ENCODE measurements at places on chromosomes 12 and 14. TPM values are rescaled to one million over a fixed set of nuclear protein-coding genes. Genes with fewer than 3 reads are reported as not detected.

The GALNT16 gene
- total RNA-seq: 25.8 TPM

DNA sequence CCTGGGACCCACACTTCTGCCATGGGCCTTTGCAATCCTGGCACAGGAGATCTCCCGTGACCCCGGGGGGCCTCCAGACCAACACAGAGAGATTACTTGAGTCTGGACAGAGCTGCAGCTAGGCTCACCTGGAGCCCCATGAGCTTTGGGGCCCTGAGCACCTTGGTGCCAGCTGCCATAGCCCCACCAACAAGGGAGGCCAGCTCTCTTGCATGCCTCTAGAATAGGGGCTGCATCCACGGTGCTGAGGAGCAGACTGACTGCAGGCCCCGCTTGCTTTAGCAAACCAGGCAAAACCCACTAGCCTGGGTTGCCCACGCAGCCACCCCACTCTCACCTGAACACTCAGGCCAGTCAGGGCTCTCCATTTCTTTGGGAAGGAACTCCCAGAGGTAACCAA is 3.7 kb upstream of the OR4N2 start:
- no peak for DNase-seq

DNA sequence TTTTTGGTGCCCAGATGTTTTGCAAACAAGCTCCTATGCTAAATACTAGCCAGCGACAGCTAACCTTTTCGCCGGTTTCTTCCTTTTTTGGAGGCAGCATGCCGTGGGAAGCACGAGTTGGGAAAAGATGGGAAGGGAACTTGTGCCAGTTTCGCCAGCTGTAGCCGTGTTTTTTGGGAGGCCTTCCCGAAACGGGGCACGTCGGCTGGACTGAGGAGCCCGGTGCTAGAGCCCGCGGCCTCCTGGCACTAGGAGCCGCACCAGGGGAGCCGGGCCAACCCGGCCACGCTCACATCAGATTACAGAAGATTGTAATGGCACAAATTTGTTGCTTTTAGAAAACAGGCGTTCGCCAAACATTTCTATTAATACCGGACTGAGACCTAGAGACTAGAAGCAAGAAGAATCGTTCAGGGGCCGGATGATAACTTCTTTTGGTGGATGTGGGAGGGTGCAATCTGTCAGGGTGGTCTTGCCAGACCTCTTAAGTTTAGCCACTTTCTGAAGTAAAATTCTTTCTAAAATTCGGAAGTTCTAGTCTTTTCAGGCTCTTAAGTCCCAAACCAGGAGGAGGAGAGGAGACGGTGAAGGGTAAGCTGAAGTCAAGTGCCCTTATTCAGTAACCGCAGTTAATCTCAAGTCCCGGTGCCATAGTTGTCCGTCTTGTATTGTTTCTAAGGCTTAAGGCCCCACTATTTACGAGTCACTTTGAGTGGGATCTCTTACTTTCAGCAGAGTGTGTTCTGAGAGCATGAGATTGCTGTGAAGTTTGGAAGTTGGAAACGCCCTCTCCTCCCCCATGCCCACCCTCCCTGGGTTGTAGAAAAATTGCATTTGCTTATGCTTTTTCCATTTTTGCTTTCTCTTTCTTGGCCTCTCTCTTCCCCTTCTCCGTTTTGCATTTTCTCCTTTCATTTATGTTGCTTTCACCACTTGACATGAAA is 1.3 kb downstream of the RASSF3 start:
- DNase-seq: no peak

GRCh38 chr12:121465921-121466793 is 66.2 kb downstream of the RNF34 start:
- no peak for DNase-seq

- DNase-seq: no peak
Measured at GRCh38 chr14:36091096-36091495, 85.4 kb downstream of the PTCSC3 start.

DNA sequence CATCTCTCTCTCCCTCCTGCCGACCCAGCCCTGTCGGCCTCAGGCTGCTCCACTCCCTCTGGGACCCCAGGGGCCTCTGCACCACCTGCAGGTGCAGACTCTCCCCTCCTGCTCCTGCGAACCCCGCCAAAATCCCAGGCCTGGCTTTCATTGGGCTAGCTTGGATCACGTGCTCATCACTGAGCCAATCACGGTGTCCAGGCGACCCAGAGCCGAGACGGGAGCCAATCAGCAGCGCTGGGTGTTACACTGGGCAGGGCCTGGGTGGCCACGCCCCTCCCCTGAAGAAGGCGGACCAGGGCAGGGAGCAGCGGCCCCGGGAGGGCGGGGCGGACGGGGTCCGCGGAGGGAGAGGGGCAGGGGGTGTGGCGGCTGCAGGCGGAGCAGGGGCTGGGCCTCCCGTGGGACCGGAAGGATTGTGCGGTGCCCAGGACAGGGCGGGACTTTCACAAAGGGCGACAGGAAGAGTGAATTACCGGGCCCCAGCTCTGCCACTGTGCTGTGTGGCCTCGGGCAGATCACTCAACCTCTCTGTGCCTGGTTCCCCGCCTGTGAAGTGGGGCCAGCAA is 66.6 kb upstream of the FBRSL1 start:
- DNase-seq: no peak

GRCh38 chr14:32313844-32314376 is 15.2 kb upstream of the AKAP6 start:
- DNase-seq: no peak

DNA sequence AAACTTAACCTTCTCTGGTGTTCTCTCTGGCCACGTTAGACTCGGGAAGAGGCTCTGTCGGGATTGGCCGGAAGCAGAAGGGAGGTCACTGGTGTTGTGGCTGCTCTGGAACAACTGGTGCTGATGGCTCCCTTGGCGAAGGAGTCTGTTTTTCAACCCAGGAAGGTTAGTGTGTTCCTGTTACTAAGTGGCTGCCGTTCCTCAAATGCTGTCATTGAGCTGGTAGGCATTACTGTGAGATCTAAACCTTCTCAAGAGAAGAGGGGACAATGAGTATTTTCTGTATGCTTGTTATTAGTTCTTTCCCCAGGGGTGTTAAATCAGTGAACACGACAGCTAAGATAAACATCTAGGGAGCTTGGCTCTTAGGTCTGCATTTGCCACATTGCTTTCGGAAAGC is 18.3 kb downstream of the POP5 start:
- DNase-seq: no peak

DNA sequence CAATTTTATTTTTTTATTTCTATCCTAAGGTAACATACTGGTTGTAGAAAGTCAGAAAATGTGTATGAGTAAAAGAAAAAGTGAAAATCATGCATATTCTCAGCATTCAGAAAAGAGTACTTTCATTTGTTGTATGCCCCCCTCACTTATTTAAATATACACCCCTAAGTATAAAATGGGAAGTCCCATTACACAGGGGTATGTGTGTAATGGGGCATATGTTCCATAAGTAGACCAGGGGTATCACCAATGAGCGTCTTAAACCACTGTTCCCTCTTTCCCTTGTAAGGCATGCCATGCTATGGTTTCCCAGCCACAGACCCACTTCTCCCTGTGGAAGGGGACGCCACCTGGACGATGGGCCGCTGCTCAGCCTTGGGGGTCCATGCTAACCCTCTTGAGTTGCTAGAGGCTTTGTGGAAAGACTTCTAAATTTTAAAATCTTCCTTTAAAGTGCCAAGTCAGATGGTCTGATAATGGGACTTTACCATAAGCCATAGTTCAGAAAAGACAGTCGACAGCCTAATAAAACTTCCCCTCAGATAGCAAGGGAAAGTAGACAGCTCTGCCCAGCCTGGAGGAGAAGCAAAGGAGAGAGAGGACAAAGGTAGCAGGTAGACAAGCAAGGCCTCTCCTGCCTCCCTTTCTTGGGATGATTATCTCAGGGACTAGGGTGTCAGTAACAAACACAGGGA is 118.2 kb downstream of the ZFP36L1 start:
- peak; percentile 26 for DNase-seq

DNA sequence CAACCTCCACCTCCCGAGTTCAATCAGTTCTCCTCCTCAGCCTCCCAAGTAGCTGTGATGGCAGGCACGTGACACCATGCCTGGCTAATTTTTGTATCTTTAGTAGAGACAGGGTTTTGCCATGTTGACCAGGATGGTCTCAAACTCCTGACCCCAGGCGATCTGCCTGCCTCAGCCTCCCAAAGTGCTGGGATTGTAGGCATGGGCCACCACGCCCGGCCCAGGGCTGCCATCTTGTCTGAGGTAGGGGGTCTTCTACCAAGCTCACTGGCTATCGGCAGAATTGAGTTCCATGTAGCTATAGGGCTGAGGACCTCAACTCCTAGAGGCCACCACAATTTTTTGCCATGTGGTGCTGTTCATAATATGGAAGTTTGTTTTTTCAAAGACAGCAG is 115.6 kb downstream of the EGLN3 start:
- no peak for DNase-seq

DNA sequence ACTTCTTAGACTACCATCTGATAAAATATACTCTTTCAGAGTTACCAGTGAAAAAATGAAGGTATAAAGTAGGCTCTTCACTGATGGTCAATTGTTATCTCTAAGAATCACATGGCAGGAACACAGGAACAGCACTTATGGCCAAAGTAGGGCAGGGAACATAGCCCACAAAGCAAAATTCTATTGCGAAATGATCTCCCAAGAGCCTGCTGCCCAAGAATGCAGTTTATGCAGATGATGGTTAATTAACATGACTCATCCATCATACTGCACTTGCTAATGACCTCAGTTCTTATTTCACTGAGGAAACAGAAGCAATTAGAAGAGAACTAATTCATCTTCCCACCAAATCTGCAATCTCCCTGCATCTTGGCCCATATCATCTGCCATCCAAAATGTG is 133.8 kb downstream of the SLC2A13 start:
- DNase-seq: no peak

Measured in cardiac septum (tissue), 1 donor.